Mononuclear cell (primary cell): ENCODE measurements at places on chromosomes 16 and 17. TPM values are rescaled to one million over a fixed set of nuclear protein-coding genes. Genes with fewer than 3 reads are reported as not detected.

Gene MILR1
- 29.4 TPM for total RNA-seq

Gene APOH
- not detected for total RNA-seq

Gene TP53TG3C
- total RNA-seq, result 0.31 TPM

Gene CCDC200
- 0.31 TPM for total RNA-seq

Gene MYH8
- total RNA-seq, result not detected

Gene NPIPB5
- total RNA-seq, result 329 TPM

Gene KNOP1
- 3.3 TPM for total RNA-seq

Gene KLHL10
- not detected for total RNA-seq

Gene SEPTIN1
- total RNA-seq, result 38.7 TPM

Gene ADGRG3
- total RNA-seq, result 1.7 TPM

Gene HLF
- total RNA-seq, result 1.7 TPM

Gene KCNJ2
- 4.6 TPM for total RNA-seq

Gene SYCE1L
- total RNA-seq, result 0.52 TPM

Gene CDRT15
- not detected for total RNA-seq

Gene FOXJ1
- 1.3 TPM for total RNA-seq

Gene CACNG3
- under 0.01 TPM for total RNA-seq

Gene CCL2
- total RNA-seq, result 2.2 TPM

Gene SPECC1
- total RNA-seq, result 48.4 TPM

Gene HBA1
- total RNA-seq, result 28.3 TPM

Gene SCIMP
- 5.5 TPM for total RNA-seq

Gene MFAP4
- total RNA-seq, result not detected

Gene PPL
- total RNA-seq, result not detected

Gene VWA3A
- 0.10 TPM for total RNA-seq

Gene RAP1GAP2
- total RNA-seq, result 29.3 TPM

Gene OR1D5
- total RNA-seq, result not detected

Gene NXN
- 0.52 TPM for total RNA-seq

Gene RASL10B
- total RNA-seq, result 0.10 TPM

Gene C16orf87
- total RNA-seq, result 30.4 TPM

Gene PIK3R5
- total RNA-seq, result 184 TPM

Gene VPS4A
- 35.5 TPM for total RNA-seq

Gene DBF4B
- 1.3 TPM for total RNA-seq

Gene ASPHD1
- not detected for total RNA-seq

Gene TOP3A
- total RNA-seq, result 33.0 TPM

Gene GCGR
- total RNA-seq, result not detected

Gene P2RX1
- 31.6 TPM for total RNA-seq

Gene ITGB4
- 0.10 TPM for total RNA-seq

Gene SDR42E2
- total RNA-seq, result 0.52 TPM

Gene CDRT15L2
- total RNA-seq, result not detected

Gene CHST6
- total RNA-seq, result not detected

Gene ZPBP2
- not detected for total RNA-seq

Gene RSKR
- 4.9 TPM for total RNA-seq

Gene CCDC78
- 1.0 TPM for total RNA-seq

Gene DRC3
- not detected for total RNA-seq

Gene CTRL
- total RNA-seq, result 6.3 TPM

Gene KIF2B
- not detected for total RNA-seq

Gene DBNDD1
- total RNA-seq, result 1.8 TPM

Gene TMEM100
- total RNA-seq, result not detected

Gene CD2BP2
- total RNA-seq, result 21.5 TPM

Gene KCNJ16
- total RNA-seq, result under 0.01 TPM

Gene TMEM235
- total RNA-seq, result not detected

Gene FBXO39
- 0.73 TPM for total RNA-seq

Gene DNAAF8
- total RNA-seq, result not detected

Gene HID1
- 3.1 TPM for total RNA-seq

Gene KRT33A
- not detected for total RNA-seq

Gene LRRC75A
- 2.2 TPM for total RNA-seq

Gene ZNF597
- 5.6 TPM for total RNA-seq

Gene CLEC18C
- total RNA-seq, result 0.31 TPM

Gene CYBA
- 388 TPM for total RNA-seq
